ENCODE measurements at places on chromosomes 13 and 19.

- DNase-seq: no peak
These were observed 161.2 kb downstream of the FOXO1 start for GRCh38 chr13:40505196-40505595.

DNA sequence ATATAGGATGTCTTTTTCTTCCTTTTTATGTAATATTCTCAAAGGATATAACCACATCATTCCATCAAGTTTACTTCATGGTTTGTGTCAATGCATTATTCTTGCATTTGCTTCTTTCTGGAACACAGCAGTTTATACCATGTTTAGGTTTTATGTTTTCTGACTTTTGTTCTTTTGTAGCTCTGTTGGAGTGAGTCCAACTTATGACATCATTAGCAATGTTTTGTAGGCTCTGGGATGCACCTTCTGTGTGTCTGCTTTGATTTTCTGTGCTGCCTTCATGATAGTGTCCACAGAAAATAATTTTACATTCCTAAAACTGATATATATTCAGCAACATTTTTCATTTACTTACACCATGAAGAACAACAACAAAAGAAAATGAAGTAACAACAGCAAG is 68.9 kb downstream of the SHISA2 start:
- no peak for DNase-seq

DNA sequence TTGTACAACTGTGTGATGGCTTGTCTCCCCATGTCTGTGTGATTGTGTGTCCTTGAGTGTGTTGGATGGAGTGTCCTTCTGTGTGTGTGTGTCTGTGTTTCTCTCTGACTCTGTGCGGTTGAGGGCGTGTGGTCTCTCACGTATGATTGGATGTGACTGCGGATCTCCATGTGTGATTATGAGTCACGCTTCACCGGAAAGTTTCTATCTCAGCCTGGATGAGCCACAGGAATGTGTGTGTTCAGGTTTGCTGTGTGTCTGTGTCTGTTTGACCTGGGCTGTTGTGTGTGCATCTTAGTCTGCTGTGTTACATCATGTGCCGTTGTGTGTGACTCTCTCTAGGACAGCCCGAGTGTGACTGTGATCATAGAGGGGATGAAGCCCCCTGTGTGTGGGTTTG is 15.5 kb upstream of the ZNF835 start:
- no peak for DNase-seq

DNA sequence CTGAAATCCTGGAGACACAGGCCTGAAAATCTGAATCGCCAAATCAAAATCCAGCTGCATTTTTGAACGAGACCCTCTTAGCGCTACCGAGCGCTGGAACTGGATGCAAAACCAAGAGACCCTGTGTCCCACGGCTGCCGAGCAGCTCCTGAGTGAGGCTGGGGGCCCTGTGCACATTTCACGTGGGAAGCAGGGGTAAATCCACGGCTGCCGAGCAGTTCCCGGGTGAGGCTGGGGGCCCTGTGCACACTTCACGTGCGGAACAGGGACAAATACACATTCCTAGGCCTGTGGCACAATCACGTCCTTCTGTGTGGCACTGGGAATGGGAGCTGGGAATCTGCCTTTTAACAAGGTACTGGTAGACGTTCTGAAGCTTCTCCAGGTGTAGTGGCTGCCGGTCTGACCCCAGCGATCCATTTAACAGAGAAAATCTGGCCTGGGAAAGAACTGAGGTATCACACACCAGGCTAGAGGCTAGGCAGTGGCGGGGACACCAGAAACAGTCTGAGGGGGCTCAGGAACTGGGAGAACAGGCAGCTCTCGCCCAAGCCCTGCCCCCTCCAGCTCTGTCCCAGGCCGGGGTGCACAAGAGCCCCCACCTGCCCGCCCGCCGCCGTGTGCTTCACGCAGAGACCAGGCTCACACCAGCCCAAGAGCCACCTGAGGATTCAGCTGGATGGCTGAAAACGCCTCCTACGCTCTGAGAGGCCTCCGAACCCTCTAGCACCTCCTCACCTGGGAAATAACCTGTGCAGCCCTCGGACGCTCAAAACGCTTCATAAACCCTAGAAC is 11.0 kb upstream of the C2CD4C start:
- DNase-seq: no peak

Data from K562 (cell line).